Stimulated activated CD4-positive, alpha-beta T cell treated with anti-CD3 and anti-CD28 coated beads, Interleukin-1b, Interleukin-23, amount 100 ng/mL, for 1 hour (primary cell): ENCODE measurements at places on chromosomes 12 and 14.

DNA sequence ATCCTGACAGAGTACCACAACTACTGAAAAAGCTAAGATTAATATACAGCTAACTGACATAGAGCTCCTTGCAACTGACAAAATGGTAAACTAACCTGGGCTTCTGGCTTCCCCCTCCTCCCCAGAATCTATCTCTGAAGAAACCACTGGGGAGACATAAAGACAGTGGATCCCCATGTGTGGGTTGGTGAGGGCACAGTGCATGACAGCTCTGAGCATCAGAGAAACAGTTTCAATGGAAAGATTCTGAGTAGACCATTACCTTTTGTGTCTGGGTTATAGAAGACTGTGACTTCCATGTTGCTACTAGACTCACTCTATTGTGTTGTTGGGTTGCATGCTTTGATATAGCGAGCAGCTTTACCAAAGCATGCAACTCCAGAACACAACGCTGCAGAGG is 247.4 kb downstream of the EFCAB11 start:
- DNase-seq: no peak

GRCh38 chr12:108447168-108447832 is 67.8 kb upstream of the FICD start:
- no peak for DNase-seq

DNA sequence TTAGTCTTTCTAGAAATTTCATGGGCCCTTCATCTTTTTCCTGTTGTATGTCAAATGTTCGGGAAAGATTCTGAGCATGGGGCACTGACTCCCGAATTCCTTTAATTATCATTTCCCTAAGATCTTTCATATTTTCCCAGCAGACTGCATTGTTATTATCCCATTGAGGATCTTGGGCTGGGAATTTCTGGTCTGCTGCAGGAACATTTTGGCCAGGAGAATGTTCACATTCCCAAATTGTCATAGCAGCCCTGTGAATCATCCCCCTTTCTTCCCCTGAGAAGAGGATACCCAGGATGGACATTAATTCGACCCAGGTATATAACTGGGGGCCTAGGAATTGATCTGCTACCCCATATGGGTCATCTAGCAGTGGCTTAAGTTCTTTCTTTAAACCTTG is 112.5 kb downstream of the RIN3 start:
- no peak for DNase-seq

- no peak for DNase-seq
Observed at GRCh38 chr14:72679536-72680151, 214.3 kb downstream of the DPF3 start.

- DNase-seq: no peak
Observed at GRCh38 chr12:8829125-8829518, 6.7 kb downstream of the A2ML1 start.

DNA sequence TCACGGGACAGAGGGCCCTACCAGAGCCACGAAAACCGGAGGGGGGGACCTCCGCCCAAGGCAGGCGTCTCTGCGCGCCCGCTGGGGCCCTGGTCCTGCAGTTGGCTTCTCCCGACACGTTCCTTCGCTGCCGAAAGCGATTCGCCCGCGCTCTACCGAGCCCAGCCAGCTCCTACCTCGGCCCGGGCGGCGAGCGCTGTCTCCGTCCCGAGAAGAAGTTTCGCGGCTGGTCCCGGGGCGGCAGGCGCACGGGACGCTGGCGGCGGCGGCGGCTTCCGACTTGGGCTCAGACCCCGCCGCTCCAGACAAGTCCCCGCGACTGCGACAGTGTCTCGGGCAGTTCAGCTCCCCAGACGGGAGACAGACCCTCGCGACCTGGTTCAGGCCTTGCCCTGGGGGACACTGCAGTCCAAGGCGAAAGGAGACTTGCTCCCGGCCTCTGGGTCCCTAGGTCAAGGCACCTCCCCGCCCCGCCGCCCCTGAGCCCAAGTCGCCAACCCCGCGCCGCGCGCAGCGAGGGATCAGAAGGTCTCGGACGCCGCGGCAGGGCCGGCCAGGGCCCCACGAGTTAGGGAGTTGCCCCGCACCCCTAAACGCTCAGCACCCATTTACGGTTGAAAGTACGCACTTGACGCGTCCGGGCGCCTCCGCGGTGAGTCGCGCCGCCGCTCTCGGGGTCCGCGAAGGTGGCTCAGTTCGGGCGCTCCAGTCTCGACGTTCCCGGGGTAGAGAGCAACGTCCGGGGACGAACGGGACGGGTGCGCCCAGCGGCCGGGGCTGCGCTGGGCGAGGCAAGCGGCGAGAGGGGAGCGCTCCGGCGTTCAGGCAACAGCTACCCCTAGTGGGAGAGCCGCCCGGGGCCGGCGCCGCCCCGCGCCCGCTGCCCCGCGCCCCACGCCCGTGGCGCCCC is 1.4 kb upstream of the DIO3 start:
- no peak for DNase-seq

- no peak for DNase-seq
Observed at GRCh38 chr12:48788854-48789775, at the start of gene ADCY6. ADCY6 (minus strand) TSS chr12:48789089; CDS start chr12:48783434, 5,655 bp downstream.

- DNase-seq: no peak
Observed at GRCh38 chr12:2944401-2945047, 14.7 kb upstream of the TEAD4 start.

DNA sequence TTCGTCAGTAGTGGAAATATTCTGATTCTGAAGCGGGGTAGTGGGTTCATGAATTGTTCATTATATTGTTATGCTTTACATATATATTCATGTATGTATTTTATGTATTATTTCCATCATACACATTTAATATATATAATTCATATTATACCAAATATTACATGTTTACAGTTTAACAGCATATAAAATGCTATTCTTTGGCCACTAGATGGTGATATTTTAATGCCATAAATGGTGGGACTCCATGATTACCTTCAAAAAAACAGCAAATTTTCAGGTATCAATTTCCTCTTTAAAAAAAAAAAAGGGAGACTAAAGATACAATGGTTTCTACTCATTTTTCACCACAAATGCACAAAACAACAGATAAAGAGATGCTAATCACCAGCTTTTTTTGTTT is 41.0 kb downstream of the BDKRB1 start:
- no peak for DNase-seq

GRCh38 chr12:3951380-3952135 is 78.4 kb upstream of the PARP11 start:
- no peak for DNase-seq

DNA sequence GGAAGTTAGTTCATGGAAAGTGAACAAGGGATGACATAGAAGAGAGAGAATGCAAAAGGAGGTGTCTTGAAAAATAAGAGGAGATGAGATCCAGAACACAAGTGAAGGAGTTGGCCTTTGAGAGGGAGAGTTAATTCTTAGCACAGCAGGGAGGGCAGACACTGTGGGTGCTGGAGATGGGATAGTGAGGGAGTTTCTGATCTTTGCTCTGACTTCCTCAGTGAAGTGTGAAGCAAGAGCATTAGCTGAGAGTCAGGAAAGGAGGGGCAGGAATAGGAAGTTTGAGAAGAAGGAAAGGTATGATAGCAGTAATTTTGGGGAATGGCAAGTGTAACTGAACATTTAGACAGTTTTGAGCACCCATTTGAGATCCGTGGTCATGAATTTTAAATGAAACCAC is 75.8 kb upstream of the COCH start:
- no peak for DNase-seq
